Renal cortical epithelial cell (primary cell): ENCODE measurements at places on chromosomes 7 and 10. TPM values are rescaled to one million over a fixed set of nuclear protein-coding genes. Genes with fewer than 3 reads are reported as not detected.

DNA sequence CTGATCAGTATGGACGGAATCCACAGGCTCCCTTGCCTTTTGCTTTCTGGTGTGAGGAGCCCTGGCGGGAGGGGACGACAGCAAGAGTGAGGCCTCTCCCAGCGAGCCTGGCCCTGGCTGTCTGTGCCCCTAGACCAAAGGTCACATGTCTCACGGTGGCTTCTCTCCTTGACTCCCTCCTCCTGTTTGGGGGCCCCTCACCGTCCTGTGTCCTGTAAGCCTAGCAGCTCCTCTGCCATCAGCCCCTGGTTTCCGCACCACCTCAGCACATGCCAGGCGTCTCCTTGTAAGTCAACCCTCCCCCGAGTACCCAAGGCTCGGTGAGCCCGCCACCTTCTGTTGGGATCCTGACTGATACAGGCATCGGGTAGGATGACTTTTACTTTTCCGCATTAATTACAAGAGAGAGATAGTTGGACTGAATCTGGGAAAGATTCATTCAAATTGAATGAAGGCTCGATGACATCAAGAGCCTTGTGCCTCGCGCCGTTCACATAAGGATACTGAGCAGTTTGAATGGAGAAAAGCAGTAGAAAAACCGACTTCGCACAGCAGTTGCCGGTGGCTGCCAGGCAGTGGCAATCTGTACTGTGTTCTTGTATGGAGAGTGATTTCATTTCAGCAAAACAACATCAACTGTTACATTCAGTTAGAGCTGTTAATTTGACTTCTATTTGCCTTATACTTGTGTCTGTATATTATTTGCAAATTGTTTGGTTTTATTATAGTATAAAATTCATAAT is 119.8 kb downstream of the XRCC2 start:
- DNase-seq: no peak

DNA sequence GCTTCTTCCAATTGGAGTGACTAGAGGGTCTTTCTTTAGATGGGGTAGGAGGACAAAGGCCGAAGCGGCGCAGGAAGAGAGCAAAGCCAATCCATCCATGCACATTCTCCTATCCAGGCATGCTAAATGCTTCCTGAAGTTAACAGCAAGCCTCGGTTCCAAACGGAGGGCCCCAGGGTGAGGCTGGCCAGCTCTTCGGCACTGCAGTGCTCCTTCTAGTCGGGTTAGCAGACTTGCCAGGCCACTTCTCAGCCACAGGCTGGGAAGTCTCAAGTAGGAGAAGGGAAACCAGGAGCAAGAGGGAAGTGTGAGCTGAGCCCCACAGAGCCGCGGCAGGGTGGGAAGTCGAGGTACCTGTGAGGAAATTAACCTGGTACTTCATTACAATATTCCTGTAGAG is 253.8 kb upstream of the INHBA start:
- DNase-seq: no peak

- no peak for DNase-seq
Observed at GRCh38 chr7:73970801-73971229, 57.2 kb upstream of the ELN start.

Gene MBL2
- total RNA-seq: not detected in 2 replicates

DNA sequence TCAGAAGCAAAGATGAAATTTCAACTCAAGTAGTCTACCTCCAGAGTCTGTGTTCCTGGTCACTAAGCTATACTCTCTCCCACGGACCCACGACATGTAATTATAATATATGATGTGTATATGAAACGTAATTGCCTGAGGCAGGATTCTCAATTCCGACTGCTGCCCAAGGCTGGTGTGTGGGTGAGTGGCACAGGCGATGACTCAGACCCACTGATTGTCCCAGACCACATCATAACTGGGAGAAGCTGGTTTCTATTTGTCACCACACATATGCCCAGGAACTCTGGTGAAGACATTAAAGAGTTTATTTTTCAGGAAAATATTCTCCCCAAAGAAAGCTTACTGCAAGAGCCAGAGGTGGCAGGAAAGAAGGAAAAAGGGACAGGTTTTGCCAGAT is 219.3 kb downstream of the JAZF1 start:
- DNase-seq: peak; percentile 80

Gene ZWINT
- total RNA-seq: 11.3 and 27.6 TPM in 2 replicates

GRCh38 chr7:136131304-136131630 is 154.1 kb upstream of the MTPN start:
- no peak for DNase-seq

- peak; percentile 38 for DNase-seq
Observed at GRCh38 chr7:39453743-39454355, 112.4 kb upstream of the YAE1 start.

DNA sequence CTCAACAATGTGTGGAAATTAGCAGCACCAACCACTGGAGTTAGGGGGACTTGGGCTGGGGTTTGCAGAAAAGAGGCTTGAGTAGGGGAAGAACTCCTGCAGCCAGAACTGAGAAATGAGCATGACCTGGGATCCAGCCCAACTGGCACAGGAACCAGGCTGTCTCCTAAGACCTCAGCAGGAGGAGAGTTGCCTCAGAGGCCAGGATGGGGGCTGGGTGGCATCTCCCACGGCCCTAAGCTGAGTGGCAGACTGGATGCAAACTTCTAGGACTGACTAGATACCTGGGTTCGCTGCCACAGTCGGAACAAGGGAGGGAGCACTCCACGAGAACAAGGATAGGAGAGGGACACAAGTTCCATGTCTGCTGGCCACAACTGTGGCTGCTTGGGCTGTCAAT is 62.6 kb downstream of the RNF32 start:
- DNase-seq: no peak

- peak; percentile 50 for DNase-seq
Observed at GRCh38 chr10:97072851-97073665, 112.7 kb downstream of the SLIT1 start.

Gene ABCC2
- total RNA-seq: 0.17 and 0.65 TPM in 2 replicates

GRCh38 chr10:84541289-84541637 is 212.9 kb downstream of the CCSER2 start:
- DNase-seq: no peak
